CD4-positive, alpha-beta T cell treated with Interleukin-2 at 100 ng/mL for 4 hours (primary cell): ENCODE measurements at places on chromosomes 16 and 17.

DNA sequence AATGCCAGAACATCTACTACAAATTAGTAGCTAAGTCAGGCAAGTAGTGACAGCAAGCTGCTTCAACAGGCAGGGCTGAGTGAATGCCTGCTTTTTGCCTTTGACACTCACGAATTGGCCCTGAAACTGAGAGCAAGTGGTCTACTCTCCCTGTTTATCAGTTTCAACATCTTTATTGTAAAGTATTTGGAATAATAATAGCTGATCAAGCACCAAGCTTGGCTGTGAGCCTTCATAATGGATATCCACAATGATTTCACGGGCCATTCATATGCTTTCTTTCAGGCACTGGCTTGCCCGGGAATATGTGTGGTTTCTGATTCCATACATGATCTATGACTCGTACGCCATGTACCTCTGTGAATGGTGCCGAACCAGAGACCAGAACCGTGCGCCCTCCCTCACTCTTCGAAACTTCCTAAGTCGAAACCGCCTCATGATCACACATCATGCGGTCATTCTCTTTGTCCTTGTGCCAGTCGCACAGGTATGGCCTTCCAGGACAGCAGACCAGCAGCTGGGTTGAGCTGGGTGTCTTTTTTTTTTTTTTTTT lies 5.2 kb downstream of the TLCD3A start:
- no peak for DNase-seq

DNA sequence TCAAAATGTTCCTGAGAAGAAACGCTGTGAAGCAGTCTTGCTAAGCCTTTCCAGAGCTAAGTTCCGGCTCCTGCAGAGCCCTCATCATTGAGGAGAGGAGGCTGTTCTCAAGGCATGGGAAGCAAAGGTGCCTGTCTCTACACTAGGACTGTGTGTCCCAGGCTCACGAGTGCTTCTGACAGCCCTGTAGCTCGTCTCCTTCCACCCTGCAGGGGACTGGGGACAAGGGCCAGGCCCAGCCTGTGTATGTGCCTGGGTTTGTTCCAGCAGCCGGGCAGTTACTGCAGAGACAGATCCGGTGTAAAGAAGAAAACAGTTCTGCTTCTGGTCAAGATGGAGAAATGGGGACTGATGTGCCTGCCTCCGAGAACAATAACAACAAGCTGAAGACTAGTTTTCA lies 156.0 kb downstream of the ENGASE start:
- DNase-seq, result no peak

- no peak for DNase-seq
Observed at GRCh38 chr17:31411707-31412285, 20.3 kb downstream of the RAB11FIP4 start.

DNA sequence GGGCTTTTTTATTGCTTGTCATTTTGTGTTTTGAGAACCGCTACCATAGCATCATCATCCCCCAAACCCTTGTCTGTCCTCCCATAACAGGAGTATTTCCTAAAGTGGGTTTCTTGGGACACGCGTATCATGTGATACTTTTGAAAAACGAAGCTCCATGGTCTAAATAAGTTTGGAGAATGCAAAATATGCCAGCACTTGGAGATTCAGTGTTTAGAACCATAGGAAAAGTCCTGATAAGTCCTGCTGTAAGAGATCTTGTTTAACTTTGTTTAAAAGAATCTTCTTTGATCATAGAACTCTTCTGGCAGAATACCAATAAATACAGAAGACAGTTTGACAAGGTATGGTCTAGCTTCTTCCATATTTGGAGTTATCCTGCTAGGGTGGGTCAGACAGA lies 59.3 kb downstream of the NKD1 start:
- DNase-seq, result no peak
